Caki2 (cell line): ENCODE measurements at places on chromosomes 6 and 20. TPM values are rescaled to one million over a fixed set of nuclear protein-coding genes. Genes with fewer than 3 reads are reported as not detected.
A peak's percentile ranks its signal among the peaks of the same experiment; 100 is the strongest.

The CALHM4 gene
- total RNA-seq, result not detected in 2 replicates

The COL9A3 gene
- not detected in 2 replicates for total RNA-seq

The BTN1A1 gene
- total RNA-seq, result 0.47 TPM in 1 of 2 replicates, not detected in the other

The C6orf141 gene
- not detected in 2 replicates for total RNA-seq

The SNAI1 gene
- 0.10 TPM in 1 of 2 replicates, not detected in the other for total RNA-seq

The BPIFB2 gene
- total RNA-seq, result not detected in 2 replicates

The DEFB110 gene
- not detected in 2 replicates for total RNA-seq

GRCh38 chr6:150072201-150072600 is 3.3 kb upstream of the ULBP3 start:
- peak; percentile 61 for DNase-seq

GRCh38 chr6:134021396-134022122 is 30.9 kb downstream of the SLC2A12 start:
- no peak for DNase-seq

DNA sequence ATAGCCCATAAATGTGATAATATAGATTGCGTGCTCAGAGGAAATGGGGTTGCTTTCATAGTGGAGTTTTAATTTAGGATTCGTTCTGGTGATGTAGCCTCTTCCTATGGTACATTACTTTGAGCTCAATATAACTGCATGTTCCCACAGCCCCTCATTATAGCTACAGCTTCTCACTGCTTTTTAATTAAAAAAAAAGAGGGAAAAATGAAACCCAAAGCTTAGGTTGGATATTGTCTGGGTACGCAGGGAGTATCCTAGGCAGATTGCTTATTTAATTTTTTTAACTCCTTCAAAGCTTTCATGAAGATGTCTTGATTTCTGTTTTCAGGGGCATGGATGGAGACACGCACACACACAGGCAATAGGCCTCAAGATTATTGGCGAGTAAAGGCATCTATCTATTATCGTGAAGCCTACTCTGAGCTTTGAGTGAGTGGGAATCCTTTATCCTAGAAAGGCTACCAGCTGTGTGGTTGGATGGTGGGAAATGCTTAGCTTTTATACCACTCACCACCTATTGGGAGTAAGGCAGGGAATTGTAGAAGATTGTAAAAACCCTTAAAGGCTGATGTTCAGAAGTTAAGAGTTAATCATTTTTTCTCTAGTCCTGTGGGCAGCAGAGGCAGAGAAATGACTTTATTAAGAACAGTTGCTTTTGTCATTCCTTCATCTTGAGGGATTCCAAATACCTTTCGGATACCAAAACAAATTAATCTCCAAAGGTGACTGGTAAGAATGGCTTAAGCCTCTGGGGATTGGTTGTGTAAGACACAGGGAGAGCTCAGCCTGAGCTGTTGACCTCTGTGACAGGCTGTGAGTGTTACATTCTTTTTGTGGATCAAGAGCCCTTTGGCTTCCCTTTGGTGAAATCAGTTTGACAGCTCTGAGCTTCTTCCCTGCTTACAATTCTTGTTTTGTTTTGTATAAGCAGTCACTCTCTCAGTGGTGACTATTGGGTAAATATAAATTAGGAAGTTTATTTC is 33.4 kb downstream of the CTNNBL1 start:
- no peak for DNase-seq

GRCh38 chr6:19761121-19761520 is 76.0 kb upstream of the ID4 start:
- no peak for DNase-seq

DNA sequence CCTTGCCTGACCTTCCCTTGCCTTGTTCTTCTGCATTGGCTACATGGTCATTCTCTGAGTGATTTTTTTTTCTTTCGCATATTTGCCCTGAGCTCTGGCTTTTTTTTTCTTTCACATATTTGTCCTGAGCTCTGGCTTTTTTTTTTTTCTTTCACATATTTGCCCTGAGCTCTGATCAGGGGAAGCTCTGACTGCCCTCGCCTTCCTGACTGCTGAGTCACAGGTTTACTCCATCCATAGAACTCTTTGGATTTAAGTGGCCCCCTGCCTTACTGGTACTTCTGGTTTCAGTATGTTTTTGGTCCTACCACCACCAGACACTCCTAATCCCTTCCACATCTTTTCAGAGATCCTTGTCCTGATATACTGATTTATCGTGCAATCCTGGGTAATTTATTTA is 201.1 kb downstream of the OGFRL1 start:
- peak; percentile 76 for DNase-seq

- no peak for DNase-seq
Measured at GRCh38 chr6:166058064-166058739, 109.4 kb downstream of the TBXT start.

- DNase-seq, result no peak
Measured at GRCh38 chr6:157607317-157608109, 215.5 kb upstream of the SNX9 start.

DNA sequence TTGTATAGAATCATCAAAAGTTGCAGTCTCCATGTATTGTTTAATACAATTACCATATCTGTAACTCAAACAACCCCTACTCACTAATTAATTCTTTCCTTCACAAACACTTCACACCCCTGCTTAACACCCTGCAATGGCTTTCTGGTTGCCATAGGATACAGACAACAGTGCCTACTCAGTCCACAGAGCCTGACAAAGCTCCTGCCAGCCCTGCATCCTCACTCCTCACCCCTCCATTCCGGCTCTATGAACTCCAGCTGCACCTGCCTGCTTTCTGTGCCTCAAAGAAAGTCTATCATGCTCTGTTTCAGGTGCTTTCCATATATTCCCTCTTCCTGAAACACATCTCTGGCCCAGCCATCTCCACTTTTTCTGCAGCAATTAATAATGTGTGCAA is 253.4 kb downstream of the HACE1 start:
- no peak for DNase-seq

GRCh38 chr6:163965426-163966348 is 551.2 kb downstream of the QKI start:
- DNase-seq, result no peak

GRCh38 chr6:106162921-106163320 is 76.8 kb downstream of the PRDM1 start:
- DNase-seq, result no peak

GRCh38 chr6:123716506-123716905 is 79.8 kb upstream of the TRDN start:
- DNase-seq, result no peak

- DNase-seq, result no peak
Measured at GRCh38 chr6:111423960-111424846, 58.8 kb downstream of the REV3L start.

DNA sequence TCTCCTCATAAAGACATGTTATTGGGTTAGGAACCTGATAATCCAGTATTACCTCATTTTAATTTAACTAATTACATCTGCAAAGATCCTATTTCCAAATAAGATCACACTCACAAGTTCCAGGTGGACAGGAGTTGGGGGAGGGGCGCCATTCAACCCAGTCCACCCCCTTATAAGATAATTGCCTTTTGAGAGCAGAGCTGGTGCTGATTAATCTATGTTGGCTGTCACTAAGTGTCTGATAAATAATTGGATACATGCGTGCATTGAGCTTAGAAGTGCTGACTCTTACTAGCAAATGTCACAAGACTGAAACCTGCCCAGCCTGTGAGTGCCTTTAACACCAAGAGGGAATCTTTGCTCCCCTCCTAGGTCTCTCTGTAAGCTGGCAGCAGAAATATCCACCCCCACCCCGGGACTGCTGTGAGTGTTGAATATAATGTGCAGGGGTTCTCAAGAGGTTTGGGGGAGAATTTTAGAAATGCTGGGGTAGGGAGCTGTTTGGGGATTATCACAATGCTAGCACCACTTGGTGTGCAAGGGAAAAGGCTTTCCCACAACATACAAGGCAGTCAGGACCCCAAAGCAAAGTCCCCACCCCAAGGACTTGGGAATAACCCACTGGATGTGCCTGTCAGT is 87.5 kb downstream of the ANKRD60 start:
- DNase-seq, result no peak

DNA sequence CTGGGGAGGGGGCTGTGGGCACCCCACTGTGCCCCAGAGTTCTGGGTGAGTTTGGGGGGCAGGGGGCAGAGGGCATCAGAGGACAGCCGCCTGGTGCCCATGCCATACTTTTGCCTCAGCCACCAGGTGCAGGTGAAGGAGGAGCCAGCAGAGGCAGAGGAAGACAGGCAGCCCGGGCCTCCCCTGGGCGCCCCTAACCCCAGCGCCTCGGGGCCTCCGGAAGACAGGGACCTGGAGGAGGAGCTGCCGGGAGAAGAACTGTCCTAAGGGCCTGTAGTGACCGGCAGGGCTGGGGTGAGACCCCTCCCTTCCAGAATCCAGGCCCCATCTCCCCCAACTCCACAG is 39.6 kb upstream of the MDFI start:
- no peak for DNase-seq

- peak; percentile 83 for DNase-seq
Measured at GRCh38 chr6:27894839-27895762, 17.1 kb downstream of the OR2B2 start.

DNA sequence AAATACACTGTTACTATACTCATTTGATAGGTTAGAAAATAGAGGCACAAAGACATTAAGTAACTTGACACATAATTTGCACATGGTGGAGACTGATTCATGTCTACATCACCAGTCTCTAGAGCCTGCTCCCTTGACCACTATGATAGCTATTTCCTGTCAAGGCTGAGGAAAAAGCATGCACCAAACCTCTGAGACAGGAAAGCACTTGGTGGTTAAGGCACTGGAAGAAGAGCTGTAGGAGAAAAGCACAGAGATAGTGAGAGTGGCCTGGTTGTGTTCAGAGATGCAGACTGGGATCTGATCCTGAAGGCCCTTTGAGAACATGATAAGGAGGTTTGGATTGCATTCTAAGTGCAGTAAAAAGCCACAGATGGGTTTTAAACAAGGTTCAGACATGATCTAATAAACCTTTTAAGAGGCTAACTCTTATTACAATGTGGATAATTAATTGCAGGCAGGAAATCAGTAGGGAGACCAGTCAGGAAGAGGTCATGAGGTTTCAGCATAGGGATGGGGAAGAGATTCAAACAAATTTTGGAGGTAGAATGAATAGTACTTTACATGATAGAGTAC is 168.9 kb downstream of the PHF3 start:
- DNase-seq, result peak; percentile 4

DNA sequence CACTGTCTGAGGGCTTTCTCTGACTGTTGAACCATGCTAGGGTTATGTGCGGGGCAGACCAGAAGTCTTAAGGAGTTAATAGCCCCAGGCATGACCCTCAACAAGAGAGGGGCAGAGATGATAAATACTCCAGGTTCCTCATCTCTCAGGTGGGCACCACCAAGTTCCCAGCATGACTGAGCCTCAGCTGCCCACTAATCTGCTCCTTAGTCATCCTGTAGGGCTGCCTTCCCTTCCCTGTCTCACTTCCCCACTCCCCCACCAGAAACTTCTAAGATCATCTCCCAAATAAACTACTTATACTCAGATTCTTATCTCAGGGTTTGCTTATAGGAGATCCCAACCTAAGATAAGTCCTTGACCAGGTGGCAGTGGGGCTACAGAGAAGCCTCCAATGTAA is 137.2 kb upstream of the PRND start:
- DNase-seq, result no peak

DNA sequence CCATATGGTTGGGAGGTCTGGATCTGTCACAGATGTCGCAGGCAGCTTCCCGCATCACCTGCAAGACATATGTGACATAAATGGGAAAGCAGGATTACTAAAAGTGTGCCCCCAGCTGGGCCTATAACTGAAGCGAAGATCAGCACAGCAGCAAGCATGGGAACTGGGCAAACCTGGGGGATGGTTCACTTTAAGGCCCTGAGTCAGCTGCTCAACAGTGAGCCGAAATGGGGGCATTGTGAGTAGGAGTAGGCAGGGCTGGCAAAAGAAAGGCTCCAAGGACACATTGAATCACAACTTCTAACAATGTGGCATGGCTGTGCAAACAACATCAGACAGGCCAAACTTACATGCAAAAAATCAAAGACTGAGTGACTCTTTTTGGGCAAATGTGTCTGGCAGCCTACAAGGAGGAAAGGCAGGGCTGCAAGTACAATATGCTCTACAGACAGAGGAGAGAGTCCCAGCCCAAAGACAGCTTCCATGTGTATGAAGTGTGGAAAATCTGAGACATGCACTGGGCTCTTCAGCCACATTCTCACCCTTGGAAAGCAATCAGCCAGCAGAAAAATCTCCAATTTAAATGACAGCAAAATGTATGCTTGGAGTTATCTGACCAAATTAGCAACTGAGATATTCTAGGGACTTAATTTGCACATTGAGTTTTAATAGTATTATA is 531.0 kb upstream of the MMS22L start:
- no peak for DNase-seq

DNA sequence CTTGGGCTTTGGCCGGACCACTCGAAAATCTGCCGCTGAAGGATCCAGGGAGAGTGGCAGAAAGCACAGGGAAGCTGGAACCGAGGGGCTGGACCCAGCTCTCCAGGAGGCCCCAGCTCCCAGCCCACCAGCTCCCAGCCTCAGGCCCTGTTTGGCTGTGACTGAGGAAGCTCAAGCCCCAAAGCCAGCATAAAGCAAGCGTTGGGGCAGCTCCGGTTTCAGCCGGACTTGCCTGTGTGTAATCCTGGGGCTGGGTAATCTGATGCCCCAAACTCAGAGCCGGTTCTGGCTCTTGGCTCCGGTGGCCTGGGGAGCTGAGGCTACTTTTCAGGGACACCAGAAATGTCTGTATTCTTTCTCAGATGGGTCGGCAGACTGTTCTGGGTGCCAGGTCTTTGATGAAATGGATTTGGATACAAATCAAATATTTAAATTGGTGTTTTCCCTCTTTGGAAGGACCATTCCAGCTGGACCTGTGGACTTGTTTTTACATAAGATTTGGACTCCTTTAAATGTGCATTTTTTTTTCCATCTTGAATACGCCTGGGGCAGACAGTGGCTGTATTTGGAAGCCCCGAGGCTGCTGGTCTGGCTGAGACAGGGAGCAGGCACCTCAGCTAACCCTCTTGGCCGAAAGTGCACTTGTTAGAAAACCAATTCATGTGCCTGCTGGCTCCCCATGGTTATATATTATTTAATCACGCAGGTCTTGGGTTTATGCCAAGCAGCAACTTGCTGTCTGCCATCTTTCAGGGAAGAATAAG is 29.7 kb downstream of the RPP40 start:
- no peak for DNase-seq

DNA sequence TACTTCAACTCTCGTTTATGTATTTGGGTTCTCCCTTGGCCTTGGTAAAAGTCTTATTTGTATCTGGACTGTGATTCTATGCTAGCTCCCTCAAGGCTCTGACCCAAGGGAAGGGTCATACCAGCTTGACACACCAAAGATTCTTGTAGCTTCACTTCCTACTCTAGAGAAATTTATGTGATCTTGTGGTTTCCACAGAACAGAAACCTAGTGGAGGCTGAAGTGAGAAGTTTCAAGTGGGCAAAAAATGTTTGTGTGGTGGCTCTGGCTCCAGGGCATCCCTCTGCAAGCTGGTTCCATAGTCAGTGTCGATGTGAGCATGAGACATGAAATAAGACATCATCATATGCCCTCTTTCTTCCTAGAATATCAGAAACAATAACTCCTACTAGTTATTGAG is 48.1 kb upstream of the TNFRSF21 start:
- DNase-seq, result no peak

GRCh38 chr6:145643760-145644159 is 91.6 kb downstream of the EPM2A start:
- no peak for DNase-seq
